Stimulated activated CD4-positive, alpha-beta T cell treated with anti-CD3 and anti-CD28 coated beads, Interleukin-1b, Interleukin-23, amount 100 ng/mL, for 1 hour (primary cell): ENCODE measurements at places on chromosomes 4 and X.

DNA sequence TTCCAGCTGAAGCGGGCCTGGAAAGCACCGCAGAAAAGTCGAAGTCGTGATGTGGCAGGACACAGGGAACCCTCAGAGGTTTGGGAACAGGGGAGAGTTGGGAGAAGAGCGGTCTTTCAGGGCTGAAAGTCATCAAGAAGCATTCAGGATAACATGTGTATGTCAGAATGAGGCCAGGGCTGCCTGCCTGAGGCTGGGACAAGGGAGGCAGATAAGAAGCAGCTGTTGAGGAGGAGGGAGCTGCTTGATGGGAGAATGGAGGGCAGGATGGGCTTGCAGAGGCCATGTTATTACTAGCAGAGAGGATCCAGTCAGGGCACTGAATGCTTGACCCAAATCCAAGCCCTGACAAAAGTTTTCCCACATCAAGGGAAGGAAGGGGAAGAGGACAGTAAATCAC lies 132.0 kb downstream of the ATG4A start:
- no peak for DNase-seq

GRCh38 chrX:115624916-115625315 lies 63.9 kb downstream of the PLS3 start:
- no peak for DNase-seq

GRCh38 chr4:20995610-20996009 lies 295.4 kb downstream of the PACRGL start:
- DNase-seq, result no peak

DNA sequence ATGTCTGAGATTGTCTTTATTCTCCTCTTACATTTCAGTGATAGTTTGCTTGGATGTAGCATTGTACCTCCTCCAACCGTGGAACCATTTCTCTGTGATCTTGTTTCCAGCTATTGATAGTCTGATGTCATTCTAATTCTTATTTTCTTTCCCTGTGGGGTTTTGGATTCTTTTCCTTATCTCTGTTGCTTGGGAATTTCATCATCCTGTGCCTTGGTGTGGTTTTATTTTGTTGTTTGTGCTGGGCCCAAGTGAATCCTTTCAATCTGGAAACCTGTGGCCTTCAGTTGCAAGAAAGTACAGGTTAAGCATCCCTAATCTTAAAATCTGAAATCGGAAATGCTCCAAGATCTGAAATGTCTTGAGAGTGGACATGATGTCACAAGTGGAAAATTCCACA lies 22.0 kb downstream of the MSX1 start:
- no peak for DNase-seq

GRCh38 chrX:132561483-132561882 lies 72.6 kb upstream of the MBNL3 start:
- DNase-seq, result no peak

DNA sequence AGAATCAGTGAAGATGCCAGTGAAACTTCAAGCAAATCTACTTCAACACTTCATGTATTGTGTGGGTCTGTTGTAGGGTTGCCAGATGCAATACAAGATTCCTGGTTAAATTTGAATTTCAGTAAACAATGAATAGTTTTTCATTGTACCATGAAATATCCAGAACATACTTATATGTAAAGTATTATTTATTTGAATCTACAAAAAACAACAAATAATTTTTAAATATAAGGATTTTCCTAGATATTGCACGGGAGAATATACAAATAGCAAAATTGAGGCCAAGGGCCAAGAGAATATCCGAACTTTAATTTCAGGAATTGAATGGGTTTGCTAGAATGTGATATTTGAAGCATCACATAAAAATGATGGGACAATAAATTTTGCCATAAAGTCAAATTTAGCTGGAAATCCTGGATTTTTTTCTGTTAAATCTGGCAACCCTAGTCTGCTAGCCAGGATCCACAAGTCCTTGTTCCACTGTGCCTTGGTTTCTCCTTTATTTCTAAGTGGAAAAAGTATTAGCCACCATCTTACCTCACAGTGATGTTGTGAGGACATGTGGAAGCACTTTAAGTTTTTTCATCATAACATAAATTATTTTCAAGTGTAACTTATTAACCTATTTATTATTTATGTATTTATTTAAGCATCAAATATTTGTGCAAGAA lies 2.3 kb downstream of the CXCL8 start:
- DNase-seq, result no peak

GRCh38 chr4:26175006-26175786 lies 145.6 kb upstream of the RBPJ start:
- DNase-seq, result peak; percentile 2

DNA sequence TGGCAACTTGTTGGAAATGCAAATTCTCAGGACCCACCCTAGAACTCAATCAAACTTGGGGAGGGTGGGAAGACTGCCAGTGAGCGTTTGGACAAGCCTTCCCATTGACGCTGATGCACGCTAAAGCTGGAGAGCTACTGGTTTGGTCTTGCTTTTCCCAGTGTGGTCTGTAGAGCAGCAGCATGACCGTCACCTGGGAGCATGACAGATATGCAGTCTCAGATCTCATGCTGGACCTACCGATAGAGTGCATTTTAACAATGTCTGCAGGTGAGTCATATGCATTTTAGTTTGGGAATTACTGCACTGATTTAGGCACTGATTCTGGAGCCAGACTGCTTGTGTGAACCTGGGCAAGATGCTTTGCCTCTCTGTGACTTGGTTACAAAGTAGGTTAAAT lies 27.2 kb downstream of the HPF1 start:
- no peak for DNase-seq

- no peak for DNase-seq
Observed at GRCh38 chr4:141416219-141416618, 195.5 kb downstream of the ZNF330 start.

- DNase-seq, result no peak
Observed at GRCh38 chr4:184200296-184200695, 17.4 kb downstream of the ENPP6 start.

GRCh38 chr4:123776267-123776666 lies 379.7 kb downstream of the SPRY1 start:
- DNase-seq, result no peak

GRCh38 chr4:120557372-120557771 lies 365.2 kb downstream of the PRDM5 start:
- DNase-seq, result no peak

GRCh38 chr4:60953826-60954225 lies 246.3 kb upstream of the ADGRL3 start:
- DNase-seq, result no peak

- no peak for DNase-seq
Observed at GRCh38 chr4:102503301-102503746, 2.2 kb downstream of the NFKB1 start.

DNA sequence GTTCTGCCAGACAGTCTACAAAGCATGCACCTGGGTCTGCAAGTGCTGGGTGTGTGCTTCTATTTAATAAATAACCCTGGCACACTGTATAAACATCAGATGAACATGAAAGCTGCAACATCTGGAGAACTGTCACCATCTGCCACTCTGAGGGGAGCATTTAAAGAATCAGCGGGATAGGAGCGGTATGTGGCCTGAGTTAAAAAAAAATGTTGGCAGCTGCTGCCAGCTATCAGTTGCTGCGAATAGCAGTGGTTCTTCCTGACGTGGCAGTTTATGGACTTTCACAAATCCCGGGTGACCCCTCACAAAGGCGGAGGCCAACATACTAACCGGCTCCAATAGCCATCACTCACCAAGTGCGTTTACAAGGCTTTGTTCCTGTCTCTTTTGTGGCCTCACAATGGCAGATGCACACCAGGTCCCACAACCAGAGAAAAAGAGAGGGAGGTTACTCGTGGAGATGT lies 95.1 kb downstream of the RASL11B start:
- DNase-seq, result no peak

- no peak for DNase-seq
Observed at GRCh38 chrX:103052625-103053024, 11.3 kb downstream of the BEX1 start.

- DNase-seq, result no peak
Observed at GRCh38 chr4:141275834-141276233, 55.1 kb downstream of the ZNF330 start.

GRCh38 chrX:111352424-111352823 lies 59.6 kb downstream of the DCX start:
- no peak for DNase-seq

DNA sequence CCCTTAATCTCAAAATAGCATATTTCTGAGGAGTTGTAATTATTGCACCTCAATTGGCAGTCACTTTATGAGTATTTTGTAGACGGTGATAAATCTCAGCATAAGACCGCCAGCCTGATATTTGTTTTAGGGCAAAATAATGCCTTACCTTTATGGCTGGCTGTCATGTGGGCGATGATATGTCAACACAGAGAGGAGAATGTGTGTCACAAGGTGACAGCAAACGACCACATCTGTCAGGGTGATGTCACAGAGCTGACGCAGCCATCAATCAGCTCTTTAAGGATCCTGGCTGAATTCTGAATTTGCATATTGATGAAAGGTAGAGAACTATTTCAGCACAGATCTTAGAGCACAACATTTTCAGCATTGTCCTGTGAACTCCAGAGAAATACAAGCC lies 209.7 kb downstream of the CEP135 start:
- no peak for DNase-seq

- DNase-seq, result no peak
Observed at GRCh38 chrX:25600776-25601175, 537.4 kb upstream of the MAGEB18 start.

GRCh38 chr4:64250061-64250460 lies 159.2 kb downstream of the TECRL start:
- no peak for DNase-seq

GRCh38 chrX:153669174-153669890 lies 4.3 kb downstream of the PNCK start:
- peak; percentile 16 for DNase-seq

DNA sequence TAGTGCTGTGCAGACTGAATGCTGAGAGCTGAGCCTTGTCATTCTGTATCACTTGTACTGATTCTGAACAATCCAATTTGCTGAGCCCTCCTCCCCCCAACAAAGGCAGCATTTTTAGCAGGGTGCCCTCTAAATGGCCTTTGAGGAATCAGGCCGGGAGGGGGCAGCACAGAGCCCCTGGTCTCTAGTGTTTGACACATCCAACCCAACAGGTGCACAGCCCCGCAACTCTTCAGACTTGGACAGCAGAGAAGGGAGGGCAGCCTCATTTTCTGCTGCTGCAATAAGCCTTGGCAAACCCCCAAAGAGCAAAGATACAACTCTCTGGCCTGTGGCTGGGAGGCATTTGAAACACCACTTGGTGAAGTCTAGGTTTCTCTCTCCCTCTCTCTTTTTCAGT lies 3.4 kb downstream of the ATP1B4 start:
- peak; percentile 29 for DNase-seq

DNA sequence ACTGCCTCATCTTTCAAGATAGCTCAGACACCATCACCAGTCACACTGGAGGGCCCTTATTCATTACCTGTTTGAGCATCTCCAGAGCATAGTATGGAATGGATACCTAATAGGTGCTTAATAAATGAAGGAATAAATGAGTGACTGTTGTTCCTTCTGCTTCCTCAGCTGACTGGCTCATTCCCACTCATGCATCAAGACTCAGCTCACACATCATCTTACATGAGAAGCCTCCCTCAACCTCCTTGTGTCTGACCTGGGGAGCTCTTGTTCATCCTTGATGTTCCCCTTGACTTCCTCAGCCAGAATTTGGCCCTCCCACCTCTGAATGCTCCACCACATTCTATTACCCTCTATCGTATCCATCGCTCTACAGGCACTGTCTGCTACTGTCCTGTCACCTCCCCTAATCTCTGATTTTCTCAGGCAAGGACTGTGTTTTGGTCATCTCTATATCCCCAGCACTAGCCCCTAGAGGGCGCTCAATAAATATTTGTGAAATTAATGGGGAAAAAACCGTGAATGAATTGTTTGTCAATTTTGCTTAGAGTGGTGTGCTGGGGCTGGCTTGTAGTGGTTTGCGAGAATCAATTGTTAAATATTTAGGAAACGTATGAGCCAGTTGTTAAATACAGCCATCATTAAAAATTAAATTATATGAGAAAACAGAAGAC lies 88.3 kb downstream of the NHSL2 start:
- DNase-seq, result no peak

DNA sequence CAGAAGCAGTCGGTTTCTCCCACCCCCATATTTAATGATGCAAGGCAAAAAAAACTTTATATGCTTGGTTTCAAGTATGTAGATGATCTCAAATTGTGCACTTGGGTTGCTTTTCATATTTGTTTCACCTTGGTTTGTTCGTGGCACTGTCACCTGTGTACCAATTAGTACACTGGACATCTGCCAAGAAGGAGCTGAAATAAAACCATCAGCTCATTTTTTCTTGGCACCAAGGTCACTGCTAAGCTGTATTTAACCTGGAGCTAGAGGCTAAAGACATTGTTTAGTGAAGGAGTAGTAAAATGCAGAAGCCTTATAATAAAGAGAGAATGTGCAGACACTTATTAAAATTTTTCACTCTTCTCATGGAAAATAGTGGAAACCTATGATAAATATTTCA lies 430.8 kb downstream of the ARHGAP24 start:
- DNase-seq, result no peak

- DNase-seq, result no peak
Observed at GRCh38 chr4:6296026-6296425, 26.4 kb downstream of the WFS1 start.

DNA sequence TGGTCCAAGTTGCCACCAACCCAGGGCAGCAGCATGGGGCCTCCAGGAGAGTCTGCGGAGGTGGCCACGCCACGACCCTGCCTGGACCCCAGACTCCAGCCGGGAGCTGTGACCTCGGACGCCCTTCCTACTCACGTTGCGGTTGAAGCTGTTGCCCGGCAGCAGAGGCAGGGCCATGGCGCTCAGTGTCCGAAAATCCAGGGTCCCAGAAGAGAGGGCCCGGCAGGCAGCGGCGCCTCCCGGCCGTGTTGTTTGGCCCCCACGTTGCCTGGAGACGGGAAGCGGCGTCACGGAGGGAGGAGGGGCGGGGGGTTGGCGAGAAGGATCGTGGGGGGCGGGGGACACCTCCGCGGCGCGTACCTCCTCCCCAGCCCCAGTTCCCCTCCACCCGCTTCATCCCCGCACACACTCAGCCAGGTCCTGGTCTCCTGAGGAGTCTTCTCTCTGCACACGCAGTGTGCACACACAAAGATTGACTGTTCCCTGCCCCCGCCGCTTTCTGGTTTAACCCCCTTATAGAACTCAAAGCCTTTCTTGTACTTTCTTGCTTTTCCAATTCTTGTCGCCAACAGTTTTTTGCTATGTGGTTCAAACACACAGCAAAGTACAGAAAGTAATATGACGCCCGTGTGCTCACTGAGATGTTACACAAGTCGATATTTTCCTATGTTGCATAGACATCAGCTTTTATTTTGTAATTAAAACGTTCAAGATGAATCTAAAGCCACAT lies at the start of gene EFHC2:
EFHC2 (minus strand) TSS at position 261 of the 730 bp plus-strand sequence; CDS start at position 177, 84 bp downstream.
- DNase-seq, result no peak

- DNase-seq, result no peak
Observed at GRCh38 chrX:78643096-78643495, 16.0 kb downstream of the RTL3 start.

- DNase-seq, result no peak
Observed at GRCh38 chr4:654503-654845, 19.6 kb downstream of the ATP5ME start.

DNA sequence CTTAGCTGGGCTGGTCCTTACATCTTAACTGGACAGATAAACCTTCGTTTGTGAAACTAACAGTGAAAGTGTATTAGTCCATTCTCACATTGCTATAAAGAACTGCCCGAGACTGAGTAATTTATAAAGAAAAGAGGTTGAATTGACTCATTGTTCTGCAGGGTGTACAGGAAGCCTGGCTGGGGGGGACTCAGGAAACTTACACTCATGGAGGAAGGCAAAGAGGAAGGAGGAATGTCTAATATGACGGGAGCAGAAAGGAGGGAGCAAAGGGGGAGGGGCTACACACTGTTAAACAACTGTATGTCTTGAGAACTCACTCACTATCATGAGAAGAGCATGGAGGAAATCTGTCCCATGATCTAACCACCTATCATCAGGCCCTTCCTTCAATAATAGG lies 1566.5 kb upstream of the PCDH7 start:
- DNase-seq, result no peak
